Suppressor macrophage treated with lipopolysaccharide for 4 hours (primary cell): ENCODE measurements at places on chromosomes 12 and 14.

GRCh38 chr12:92206596-92206995 lies 61.0 kb upstream of the BTG1 start:
- DNase-seq = no peak

- DNase-seq = no peak
Measured at GRCh38 chr12:111685322-111685810, 390 bp downstream of the BRAP start.

DNA sequence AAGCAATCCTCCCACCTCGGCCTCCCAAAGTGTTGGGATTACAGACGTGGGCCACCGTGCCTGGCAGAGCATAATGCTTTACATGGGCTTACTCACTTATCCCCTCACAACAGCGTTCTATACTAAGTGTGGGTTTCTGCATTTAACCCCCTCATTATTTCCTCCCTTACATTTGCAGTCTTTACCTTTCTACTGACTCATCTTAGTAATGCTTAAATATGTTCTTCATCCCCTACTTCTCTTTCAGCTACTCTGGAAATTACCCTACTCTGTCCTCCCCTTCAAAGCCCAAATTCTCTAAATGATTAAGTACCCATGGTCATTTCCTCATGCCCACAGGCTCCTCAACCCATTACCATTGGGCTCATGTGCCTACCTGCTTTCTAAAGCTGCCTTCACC lies 40.7 kb downstream of the NKX2-1 start:
- DNase-seq = no peak

- peak; percentile 84 for DNase-seq
Measured at GRCh38 chr12:124913474-124914391, 717 bp downstream of the UBC start.

DNA sequence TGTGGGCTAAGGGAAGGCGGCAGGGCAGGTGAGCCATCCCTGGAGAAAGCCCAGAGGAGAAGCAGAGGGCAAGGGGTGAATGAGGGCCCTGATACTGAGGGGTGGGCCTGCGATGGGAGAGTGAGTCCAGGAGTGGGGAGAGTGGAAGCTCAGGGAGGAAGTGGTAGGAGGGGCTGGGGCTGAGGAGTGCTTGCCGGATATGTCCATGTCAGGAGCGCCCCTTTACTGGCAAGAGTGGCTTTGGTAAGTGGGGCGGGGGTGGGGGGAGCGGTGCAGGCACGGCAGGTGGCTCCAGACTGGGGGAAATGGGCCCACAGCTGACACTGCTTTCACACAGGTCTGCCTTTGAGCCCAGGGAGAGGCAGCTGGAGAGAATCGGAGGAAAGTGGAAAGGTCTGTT lies 86.4 kb upstream of the GPR68 start:
- no peak for DNase-seq

DNA sequence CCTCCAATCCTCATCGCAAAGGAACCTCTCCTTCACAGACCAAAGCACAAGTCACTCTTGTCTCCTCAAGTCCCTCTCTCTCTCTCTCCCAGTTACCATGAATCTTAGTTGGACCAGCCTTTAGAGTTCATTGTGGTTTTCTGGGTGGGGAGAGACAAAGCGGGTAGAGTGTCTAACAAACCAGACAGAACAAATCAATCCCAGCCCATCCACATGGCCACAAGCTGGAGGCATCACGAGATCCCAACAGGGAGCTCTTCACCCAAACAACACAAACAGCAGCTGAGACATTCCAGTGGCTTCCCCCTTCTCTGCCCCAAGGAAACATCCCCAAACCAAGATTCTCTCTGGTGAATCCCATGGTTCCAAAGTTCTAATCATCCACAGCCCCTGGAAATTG lies 22.4 kb downstream of the ACTN1 start:
- no peak for DNase-seq

DNA sequence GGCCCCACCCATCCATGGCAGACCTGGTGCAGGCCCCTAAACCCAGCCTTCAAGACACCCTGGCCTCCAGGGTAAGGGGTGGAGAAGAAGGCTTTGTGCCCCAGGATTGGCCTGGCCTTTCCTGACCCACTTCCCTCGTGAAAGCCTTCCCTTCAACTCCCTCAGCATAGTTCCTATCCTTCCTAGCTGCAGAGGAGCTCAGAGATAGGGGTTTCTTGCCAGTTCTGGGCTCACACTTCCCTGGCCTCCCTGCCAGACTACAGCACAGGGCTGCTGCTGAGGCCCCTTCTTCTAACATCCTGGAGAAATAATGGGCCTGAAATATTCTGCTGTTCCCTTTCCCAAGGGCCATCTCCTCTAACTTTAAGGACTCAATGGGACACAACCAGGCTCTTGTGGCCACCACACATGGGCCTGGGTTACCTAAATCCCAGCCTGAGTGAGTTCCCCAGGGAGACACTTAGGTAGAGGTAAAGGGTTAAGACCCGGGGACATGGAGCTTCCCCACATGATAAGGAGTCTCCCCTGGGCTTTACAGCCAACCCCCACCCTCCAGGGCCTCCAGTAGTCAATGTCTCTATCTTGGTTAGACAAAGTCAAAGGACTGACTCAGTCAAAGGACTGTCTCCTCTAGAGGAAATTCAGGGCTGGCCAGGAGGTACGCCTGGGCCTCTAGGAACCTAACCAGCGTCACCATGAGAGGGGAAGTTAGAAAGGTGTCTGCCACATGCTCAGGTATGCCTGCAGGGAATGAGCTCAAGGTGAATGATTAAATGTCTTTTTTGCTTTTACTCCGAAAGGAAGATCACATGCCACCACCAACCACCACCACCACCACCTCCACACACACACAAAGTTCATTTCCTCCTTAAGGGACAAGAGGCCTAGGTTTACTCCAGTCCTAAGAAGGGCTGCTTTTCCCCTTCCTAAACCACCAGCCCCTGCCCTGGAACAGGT lies 7.1 kb downstream of the ZFP36L1 start:
- no peak for DNase-seq

- peak; percentile 82 for DNase-seq
Measured at GRCh38 chr14:77301103-77301502, 19.6 kb downstream of the POMT2 start.

- DNase-seq = no peak
Measured at GRCh38 chr14:103702497-103703432, 12.5 kb downstream of the XRCC3 start.

GRCh38 chr12:104802208-104802607 lies 155.9 kb downstream of the SLC41A2 start:
- DNase-seq = no peak

DNA sequence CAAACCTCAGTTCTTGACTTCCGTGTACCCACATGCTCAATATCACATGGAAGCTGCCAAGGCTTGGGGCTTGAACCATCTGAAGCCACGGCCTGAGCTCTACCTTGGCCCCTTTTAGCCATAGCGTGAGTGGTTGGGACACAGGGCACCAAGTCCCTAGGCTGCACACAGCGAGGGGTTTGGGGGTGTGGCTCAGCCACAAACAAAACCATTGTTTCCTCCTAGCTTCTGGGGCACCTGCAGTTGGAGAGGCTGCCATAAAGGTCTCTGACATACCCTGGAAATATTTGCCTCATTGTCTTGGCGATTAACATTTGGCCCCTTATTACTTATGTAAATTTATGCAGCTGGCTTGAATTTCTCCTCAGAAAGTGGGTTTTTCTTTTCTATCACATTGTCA lies 628.6 kb downstream of the NRXN3 start:
- DNase-seq = no peak

GRCh38 chr12:129127211-129127610 lies 273.9 kb downstream of the GLT1D1 start:
- DNase-seq = no peak

DNA sequence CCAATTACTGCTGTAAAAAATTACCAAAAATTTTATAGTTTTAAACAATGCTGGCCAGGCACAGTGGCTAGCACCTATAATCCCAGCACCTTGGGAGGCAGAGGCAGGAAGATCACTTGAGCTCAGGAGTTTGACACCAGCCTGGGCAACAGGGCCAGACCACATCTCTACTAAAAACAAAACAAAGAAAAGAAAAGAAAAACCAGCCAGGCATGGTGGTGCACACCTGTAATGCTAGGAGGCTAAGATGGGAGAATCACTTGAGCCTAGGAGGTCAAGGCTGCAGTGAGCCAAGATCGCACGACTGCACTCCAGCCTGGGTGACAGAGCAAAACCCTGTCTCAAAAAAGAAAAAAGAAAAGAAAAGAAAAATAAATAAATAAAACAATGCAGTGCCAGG lies 54.0 kb upstream of the ARID2 start:
- DNase-seq = no peak

- peak; percentile 5 for DNase-seq
Measured at GRCh38 chr12:110199339-110200123, 75.4 kb downstream of the IFT81 start.

DNA sequence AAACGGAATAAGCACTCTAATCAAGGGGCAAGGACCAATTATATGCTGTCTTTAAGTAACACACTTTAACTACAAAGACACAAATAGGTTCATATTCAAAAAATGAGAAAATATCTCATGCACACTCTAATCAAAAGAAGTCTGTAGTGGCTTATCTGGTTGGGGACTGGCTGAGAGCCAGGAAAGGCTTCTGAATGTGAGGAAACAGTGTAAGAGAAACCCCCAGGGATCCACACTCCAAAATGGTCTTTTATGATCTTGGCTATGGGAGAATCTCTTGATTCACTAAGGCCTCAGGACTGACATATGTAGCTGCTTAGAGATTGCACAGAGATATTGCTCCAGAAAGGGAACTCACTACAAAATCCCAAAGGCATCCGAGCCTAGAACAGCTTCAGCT lies 10.3 kb downstream of the CTSG start:
- no peak for DNase-seq

DNA sequence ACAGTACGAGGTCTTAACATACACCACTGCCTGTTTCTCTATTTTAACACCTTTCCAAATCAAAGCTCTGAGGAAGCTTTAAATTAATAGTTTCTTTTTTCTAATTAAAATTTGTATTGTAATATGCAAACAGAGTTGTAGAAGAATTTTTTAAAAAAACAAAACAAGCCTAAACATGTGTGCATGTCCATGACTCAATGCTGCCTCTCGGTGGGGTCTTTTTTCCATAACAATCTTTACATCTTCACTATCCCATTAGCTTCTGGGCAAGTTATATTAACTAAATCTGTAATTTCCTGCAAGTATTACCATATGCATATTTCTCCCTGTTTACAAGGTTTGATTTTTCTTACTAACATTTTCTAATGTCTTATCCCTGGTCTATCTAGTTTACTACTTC lies 143.9 kb upstream of the NAV3 start:
- no peak for DNase-seq

- no peak for DNase-seq
Measured at GRCh38 chr14:100466111-100466856, 120.9 kb downstream of the BEGAIN start.

- no peak for DNase-seq
Measured at GRCh38 chr12:30286345-30286926, 409.2 kb downstream of the IPO8 start.

GRCh38 chr14:22200977-22201605 lies 387.9 kb downstream of the DAD1 start:
- DNase-seq = peak; percentile 44

DNA sequence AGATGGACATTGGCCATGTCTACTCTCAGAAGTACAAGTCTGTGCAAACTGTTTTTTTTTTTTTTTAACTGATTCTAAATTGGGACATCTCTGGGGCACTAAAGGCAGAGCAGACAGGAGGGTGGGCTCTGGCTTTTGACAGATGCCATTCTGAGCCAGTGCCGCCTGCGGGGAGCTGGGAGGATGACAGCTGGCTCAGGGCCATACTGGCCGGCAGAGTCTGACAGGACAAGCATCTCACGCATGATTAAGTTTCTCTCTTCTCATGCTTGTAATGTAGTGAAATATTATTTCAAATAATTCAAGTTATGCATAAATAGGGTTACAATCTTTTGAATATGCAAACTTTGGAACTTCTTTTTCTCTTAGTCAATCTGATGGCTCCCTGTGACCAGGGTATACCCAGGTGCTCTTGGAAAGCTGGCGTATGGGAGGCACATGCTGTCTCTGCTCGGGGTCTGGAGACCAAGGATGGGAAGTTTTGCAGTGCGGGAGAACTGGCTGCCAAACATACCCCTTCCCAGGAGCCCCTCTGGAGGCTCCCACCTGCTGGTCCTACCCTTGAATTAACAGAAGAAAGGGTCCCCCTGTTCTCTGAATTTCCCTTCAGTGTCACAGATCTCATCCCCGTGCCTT lies 7.6 kb downstream of the CDCA4 start:
- DNase-seq = no peak

DNA sequence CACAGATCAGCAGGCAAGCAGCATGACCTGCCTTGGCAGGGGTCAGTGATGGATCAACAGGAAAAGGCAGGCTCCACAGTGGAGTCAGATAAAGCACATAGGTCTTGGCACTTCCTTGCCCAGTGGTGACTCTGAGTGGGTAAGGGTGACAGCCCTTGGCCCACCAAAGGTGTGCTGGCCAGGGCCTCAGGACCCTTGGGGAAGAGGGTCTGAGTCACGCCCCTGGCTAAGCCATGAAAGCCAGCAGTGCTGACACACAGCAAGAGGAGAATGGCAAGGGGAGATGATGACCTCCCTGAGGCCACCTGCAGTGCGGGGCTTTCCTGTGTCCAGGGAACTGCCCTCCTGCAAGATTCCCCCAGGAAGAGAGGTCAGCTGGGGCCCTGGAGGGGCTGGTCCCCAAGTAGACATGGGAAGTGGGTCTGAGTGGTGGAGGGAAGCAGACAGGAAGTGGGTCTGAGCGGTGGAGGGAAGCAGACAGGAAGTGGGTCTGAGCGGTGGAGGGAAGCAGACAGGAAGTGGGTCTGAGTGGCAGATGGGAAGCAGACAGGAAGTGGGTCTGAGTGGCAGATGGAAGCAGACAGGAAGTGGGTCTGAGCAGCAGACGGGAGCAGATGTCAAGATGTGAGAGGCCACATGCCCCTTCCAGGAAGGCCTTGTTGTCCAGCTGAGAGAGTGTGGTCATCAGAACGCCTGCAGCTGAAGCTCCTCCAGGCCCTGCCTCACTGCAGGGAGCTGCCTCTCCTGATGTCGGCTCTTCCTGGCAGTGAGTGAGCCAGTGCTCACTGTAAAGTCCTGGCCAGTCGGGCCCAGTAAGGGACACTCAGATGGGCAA lies 34.8 kb downstream of the DIO3 start:
- no peak for DNase-seq
